ENCODE measurements at places on chromosomes 2 and 18.

- no peak for DNase-seq
These were observed 48.9 kb upstream of the PXDN start for GRCh38 chr2:1793001-1793867.

GRCh38 chr2:234126146-234126470 lies 75.6 kb downstream of the SPP2 start:
- no peak for DNase-seq

DNA sequence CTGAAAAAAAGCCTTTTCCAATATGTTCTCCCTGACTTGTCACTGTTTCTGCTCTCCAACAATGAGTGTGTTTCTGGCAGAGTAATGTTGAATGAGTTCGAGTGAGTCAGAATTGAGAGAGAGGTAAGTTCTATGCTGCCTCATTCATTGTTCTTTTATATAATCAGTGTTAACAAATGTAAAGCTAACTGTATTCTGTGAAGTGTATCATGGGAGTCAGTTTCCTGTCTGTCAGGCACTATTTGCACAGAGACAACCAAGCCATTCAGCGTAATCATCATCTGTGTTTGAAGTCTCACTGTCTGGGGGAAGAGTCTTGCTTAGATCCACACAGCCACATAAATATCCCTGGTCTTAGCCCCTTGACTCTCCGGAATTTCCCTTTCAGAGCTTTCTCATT lies 22.0 kb upstream of the UPP2 start:
- DNase-seq, result no peak

- no peak for DNase-seq
These were observed 1.9 kb downstream of the ZDBF2 start for GRCh38 chr2:206276169-206276942.

GRCh38 chr2:211468217-211468616 lies 911.8 kb downstream of the CPS1 start:
- no peak for DNase-seq

DNA sequence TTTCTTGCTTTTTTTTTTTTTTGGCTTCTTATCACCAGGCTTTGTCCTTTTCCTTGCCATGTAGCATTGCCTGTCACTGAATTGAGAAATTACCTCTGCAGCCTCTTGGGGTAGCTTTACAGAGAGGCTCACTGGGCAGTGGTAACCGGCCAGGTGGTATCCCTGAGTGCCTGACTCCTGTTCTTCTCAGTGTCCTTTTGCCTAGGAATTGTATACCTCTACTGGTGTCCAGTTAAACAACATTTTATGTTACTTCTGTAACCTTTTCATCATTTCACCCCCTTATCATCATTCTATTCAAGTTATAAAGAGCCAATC lies 523.9 kb downstream of the BCL11A start:
- DNase-seq, result no peak

- peak; percentile 36 for DNase-seq
These were observed 62.4 kb downstream of the TANC1 start for GRCh38 chr2:159030674-159031380.

GRCh38 chr2:84537251-84537650 lies 21.0 kb downstream of the DNAH6 start:
- DNase-seq, result no peak

DNA sequence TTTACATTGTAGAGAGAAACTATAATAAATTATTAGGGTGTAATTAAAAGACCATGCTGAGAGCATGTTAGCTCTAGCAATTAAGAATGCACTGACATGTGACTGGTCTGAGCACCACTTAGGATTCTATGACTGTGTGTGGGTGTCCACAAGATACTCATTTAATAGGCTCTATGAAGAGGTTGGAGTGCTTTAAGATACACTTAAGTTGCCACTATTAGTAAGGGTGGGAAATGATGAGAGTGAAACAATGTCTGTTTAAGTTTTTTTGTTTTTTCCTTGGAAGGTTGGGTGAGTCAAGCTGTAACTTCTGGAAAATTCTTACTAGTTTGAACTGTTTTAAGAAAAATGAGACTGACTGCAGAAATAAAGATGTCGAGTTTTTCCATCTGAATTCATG lies 1.8 kb upstream of the FAP start:
- no peak for DNase-seq

GRCh38 chr2:1593371-1594122 lies 150.8 kb downstream of the PXDN start:
- peak; percentile 24 for DNase-seq

GRCh38 chr2:169694894-169695260 lies 608 bp downstream of the PHOSPHO2 start:
- no peak for DNase-seq

DNA sequence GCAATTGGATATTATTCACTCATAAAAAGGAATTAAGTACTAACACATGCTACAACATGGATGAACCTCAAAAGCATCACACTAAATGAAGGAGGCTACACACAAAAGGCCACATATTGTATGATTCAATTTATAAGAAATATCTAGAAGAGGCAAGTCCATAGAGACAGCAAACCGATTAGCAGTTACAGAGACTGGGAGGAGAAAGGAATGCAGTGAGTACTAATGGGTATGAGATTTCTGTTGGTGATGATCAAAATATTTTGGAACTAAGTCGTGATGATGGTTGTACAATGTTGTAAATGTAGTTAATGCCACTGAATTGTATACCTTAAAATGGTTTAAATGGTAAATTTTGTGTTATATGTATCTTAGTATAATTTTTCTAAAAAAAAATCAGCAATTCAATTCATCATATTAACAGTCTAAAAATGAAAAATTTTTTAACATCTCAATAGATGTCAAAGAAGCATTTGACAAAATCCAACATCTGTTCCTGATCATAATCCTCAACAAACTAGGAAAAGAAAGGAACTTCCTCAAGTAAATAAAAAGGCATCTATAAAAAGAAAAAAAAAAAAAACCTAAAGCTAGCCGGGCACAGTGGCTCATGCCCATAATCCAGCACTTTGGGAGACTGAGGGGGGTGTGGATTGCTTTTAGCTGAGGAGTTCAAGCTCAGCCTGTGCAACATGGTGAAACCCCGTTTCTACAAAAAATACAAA lies 98.1 kb downstream of the TGIF1 start:
- no peak for DNase-seq

DNA sequence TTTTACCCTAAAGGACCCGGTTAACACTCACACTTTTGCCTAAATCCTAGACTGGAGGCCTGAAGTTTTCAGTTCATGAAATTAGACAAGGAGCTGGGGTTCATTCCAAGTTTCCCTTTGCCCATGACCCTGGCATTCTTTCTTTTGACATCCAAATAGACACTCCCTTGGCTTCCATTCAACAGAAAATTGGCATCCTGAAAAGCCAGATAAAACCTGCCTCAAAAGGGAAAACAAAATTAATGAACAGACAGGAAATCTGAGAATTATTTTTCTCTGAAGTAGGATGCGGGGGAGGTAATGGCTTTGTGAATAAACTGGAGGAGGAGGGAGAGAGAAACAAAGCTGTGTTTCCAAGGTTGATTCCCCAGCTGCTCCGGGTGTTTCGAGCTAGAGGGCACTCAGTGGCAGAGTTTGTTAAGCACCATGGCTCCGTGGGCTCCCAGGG lies 41.0 kb downstream of the SPP2 start:
- no peak for DNase-seq

DNA sequence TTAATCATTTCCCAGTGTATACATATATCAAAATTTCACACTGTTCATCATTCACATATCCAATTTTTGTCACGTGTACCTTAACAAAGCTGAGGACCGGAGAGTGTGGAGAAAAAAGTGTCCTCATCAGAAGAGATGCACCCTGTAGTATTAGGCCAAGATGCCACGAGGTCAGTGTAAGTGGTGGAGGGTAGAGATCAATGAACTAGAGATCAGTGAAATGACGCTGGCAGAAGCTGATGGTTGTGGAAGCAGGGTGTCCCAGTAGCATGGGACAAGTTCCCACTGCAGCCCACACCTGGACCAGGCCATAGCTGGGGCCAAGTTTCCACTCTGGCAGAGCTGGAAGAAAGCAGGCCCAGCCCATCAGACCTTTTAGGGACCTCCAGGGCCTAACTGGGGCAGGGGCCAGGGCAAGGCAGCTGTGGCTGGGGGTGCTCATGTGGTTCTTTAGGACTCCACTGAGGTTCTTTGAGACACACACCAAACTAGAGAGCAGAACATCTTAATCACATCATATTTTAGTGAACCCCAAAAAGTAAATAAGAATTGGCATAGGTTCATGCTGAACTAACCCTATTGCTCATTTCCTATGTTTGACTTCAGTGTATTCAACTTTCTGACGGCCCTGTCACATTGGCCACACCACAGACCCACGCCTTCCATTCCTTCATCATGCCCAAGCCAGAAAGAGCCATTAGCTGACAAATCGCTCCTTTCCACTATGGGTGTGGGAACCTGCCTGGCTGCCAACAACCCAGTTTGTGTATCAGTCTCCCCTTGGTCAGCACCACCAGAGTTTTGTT lies 21.6 kb upstream of the GPR55 start:
- no peak for DNase-seq

DNA sequence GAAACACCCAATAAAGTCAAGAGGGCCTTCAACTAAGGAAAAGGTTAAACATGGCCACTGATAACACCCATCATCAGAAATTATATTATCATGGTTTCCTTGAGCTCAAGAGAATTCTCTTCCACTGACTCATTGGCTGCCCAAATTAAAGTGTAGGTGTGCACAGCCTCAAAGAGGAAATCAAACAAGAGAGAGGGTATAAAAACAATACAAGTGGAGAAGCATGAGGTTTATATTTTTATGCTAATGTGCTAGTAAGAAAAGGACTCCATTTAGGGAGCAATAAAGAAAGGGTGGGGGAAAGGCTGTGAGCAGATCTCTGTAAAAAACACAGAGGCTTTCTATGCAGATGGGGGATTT lies 168.8 kb upstream of the VRK2 start:
- DNase-seq, result no peak
